ENCODE measurements at places on chromosomes 2 and 18.

DNA sequence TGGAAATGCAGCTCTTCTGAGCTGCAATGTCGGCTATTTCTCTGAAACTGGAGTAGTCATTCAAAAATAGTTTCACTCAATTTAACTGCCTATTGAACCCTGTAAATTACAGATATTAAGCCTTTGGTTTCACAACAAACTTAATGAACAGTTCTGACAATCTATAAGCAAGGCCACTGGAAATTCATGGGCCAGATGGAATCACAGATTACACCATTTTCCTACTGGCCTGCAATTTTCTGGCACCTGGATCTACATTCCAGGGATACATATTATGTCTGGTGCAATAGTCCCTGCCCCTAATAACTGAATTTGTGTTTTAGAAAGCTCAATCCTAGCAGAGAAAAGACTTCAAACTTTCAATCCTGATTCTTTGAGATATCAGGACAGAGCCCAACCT, 551.7 kb downstream of the RNF144A start:
- DNase-seq, result no peak

- no peak for DNase-seq
Observed at GRCh38 chr18:2096551-2096950, 474.8 kb downstream of the METTL4 start.

GRCh38 chr2:120999377-121000097, 263.9 kb downstream of the GLI2 start:
- DNase-seq, result no peak

DNA sequence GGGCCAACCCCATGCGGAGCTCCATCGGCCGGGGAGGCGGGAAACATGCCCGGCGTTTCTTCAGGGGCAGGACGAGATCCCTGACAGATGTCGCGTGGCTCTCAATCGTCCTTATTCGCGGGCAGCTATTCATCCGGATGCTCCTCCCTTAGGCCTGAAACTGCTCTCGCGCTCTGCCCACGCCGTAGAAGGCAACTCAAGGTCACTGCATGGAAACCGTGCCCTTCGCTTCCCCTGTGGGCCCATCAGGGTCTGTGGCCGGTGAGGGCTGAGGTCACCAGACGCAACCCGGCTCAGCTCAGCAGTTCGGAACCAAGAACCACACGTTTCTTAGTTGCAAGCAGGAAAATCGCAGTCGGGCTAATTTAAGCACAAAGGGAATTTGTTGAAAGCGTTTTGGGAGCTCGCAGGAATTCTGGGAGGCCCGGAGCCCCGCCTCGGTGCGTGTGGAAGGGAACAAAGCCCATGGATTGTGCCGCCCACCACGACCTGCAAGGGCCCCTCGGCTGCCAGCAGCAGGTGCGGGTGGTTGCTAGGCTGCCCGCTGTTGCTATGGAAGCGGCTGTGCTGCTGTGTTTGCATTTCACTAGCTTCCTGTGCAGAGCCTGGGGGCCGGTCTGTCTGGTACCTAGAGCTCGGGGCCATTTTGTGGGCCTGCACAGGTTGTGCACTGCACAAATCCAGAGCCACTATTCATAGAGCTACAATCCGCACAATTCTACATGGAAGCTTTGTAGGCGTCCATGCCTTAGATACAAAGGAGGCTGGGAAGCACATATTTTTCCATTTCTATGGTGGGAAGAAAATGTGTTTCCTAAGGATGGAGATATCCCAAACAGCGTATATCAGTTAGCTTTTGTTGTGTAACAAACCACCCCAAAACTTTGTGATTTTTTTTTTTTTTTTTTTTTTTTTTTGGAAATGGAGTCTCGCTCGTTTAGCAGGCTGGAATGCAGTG, 6.0 kb upstream of the ALLC start:
- DNase-seq, result no peak

DNA sequence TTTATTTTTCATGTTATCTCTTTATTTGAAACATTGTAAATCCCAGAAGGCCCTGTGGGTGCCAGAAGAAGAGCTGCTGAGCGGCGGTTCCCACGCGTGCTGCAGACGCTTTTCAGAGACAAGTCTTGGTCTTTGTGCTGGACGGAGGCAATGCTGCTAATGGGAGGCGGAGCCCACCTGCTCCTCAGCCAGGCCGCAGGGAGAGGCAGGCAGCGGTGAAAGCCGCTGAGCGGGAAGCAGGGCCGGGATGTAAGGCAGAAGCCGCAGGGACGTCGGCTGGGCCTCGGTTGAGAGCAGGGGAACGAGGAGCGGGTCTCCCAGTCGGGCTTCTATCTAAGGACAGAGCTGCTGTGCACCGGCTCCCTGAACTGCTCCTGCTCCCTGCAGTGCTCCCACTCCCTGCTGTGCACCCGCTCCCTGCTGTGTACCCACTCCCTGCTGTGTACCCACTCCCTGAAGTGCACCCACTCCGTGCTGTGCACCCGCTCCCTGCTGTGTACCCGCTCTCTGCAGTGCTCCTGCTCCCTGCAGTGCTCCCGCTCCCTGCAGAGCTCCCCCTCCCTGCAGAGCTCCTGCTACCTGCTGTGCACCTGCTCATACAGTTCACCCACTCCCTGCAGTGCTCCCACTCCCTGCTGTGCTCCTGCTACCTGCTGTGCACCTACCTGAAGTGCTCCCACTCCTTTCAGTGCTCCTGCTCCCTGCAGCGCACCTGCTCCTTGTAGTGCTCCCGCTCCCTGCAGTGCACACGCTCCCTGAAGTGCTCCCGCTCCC, 16.4 kb downstream of the TMEM18 start:
- no peak for DNase-seq

- DNase-seq, result no peak
Observed at GRCh38 chr18:63575681-63576080, 11.5 kb upstream of the SERPINB13 start.

DNA sequence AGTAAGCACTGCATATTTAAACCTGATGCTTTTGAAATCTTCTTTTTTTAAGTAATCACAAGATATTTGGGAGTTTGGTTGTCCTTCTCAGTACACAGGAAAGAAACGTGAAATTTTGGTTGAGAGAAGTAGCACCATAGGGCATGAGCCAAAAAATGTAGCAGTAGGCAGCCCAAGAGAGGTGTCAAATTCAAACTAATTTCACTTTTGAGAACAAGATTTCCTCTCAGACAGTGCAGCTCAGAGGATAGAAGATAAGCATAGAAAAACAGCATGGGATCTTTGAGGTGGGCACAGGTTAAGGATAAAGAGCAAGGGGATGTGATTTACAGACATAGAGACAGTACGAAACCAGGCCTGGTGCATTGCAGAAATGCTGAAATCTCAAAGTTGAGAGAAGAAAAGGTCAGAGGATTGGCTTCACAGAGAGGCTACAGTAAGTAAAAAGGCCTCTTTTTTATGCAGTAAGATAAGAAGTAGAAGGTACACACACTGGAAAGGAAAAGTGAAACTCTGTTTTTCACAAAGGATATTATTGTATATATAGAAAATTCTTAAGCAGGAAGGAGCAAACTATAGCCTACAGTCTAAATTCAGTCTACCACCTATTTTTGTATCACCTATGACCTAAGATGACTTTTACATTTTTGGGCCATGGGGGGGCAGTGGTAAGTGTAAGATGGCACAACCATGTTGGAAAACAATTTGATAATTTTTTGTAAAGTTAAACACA, 89.8 kb downstream of the PKP4 start:
- DNase-seq, result no peak

DNA sequence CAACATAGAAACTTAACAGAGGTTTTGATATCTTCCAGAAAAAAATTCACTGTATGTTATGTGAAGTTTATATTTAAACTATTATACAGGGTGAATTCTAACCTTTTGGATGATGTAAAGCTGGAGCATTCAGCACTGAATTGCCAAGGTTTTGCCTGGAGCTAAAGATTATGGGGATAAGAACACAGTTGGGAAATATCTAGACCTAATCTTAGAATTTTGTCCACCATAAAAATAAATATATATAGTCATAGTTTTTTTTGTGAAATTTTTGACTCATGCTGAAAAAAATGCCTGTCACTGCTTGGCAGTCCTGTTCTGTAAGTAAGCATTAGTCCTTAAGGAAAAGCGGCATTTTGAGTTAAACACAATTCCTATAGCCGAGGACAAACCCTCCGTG, 339.3 kb upstream of the TMEFF2 start:
- DNase-seq, result no peak

DNA sequence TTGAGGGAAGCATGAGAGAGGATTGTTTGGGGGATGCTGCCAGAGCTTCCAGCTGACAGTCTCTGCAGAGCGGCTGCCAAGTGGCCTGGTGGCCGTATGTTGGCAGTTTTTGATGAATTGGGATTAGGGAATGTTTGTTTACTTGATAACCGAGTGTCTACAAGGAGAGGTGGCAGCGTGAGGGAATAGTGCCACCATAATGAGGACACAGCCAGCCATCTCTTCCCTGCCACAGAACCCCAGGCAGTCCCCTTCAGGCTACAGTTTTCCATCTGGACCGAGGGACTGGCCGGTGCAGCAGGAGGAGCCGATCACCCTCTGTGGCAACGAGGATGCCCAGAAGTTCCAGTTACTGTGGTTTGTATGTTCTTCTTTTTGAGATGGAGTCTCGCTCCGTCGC, 55.2 kb downstream of the TRAPPC12 start:
- DNase-seq, result no peak
